Skin of body (tissue), 3 donors: ENCODE measurements at places on chromosomes 7 and 10.

- no peak for DNase-seq
These were observed at the start of gene ITGA8 for GRCh38 chr10:15719899-15720634. Gene ITGA8 (minus strand): TSS chr10:15719922. CDS start chr10:15719771, 151 bp downstream.

DNA sequence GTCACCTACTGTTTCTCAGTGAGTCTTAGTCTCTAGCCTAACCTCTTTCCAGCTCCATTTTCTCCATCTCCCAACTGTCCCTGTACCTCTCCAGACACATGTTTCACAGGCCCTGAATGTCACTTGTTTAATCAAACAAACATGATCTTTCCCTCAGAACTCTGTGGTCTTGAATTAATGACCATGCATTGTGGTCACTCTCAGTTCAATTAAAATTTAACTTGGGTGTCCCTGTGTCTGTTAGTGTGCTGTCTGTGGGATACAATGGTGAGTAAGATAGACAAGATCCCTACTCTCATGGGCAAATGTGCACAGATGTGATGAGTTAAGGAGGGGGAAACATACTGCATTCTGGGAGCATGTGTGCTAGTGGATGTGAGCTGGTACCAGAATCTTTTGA lies 65.0 kb downstream of the RBM33 start:
- DNase-seq = no peak

GRCh38 chr10:128040096-128040495 lies 86.1 kb downstream of the MKI67 start:
- no peak for DNase-seq

GRCh38 chr10:24505759-24506158 lies 217.9 kb downstream of the ARHGAP21 start:
- no peak for DNase-seq

- DNase-seq = no peak
These were observed 35.8 kb downstream of the FOXP2 start for GRCh38 chr7:114450431-114450830.

DNA sequence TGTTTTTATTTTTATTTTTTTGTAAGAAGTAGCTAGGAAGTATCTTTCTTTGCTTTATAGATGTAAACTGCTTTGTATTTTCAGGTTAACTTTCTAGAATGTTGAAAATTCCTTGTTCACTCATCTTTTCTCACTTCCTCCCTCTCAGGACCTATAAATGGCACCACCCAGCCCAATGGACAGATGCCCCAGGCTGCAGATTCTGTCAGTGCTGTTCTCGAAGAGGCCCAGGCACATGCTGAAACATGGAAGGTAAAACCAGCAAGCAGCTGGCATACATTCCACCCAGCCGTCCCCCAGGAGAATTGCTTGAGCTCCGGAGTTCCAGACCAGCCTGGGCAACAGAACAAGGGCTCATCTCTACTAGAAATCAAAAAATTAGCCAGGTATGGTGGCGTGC lies 47.1 kb upstream of the PDSS1 start:
- DNase-seq = no peak

GRCh38 chr10:7750222-7750621 lies 37.6 kb downstream of the KIN start:
- no peak for DNase-seq

GRCh38 chr10:76398043-76398710 lies 966.8 kb downstream of the LRMDA start:
- peak; percentile 23 for DNase-seq

DNA sequence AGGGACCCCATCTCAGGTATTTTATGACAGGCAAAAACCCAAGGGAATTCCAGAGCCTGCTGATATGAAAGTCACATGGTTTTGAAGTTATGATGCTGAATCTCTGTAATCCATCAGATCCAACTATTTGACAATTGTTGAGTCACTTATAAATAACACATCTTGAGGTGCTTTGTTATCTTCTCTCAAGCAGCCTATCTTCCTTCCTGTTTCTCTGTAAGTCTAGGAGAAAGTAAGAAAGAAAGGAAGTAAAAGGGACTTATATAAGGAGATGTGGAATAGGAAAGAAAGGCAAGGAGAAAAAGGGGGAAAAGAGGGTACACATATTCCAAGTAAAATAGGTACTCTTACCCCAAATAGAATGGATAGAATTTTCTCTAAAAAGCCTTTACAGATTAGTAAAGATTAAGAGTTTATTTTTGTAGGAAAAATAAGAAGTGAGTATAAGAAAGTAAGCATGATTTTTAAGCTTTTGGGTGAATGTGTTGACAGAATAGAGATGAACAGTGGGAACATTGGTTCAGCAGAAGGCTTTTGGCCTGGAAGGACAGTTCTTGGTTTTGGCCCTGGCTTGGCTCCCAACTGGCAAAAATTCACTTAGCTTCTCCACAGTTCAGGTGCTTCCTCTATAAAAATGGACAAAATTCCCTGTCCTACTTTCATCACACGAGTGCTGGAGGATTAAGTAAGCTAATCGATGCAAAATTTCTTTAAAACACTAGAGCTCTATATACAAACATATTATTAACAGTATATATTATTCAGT lies 39.6 kb upstream of the ANK3 start:
- DNase-seq = no peak

DNA sequence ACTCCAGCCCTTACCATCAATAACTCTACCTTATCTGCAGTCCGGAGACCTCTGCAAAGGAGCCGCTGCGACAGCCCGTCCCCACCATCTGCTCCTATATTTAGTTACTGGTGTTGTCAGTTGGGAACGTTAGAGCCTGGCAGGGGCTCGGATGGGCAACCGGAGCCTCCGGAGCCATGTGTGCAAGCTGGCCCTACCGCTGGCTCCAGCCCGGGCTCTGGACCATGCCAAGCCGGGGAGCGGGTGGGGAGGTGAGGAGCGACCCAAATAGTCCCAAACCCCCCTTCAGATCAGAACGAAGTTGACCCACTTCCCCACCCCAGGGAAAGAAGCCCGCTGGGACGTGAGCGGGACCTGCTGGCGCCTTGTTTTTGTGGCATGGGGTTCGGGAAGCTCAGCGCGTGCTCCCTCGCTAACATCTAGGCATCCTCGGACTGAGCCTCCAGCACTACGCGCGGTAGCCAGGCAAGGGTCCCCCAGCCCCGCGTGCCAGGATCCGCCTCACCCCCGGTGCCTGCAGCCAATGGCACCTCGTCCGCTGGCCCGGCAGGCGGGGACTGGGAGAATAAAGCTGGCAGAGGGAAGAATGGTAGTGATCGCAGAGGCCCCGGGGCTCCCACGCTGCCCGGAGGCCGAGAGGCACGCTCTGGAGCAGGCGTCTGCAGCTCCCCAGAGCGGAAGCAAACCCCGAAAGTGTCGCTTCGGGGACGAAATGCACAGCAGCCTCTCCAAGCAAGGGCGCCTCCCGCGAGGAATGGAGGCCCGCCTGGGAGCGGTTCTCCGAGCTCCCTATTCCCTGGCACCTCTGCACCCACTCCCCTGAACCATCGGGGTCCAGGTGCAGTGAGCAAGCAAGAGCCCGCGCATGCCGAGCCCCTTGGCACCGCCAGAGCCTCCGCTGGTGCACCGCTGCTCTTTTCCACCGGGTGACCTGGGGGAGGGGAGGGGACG lies 679 bp downstream of the LRRC20 start:
- DNase-seq = peak; percentile 10

- DNase-seq = peak; percentile 62
These were observed 6.9 kb downstream of the C10orf62 start for GRCh38 chr10:97596101-97597082.

GRCh38 chr7:32150039-32150438 lies 79.8 kb upstream of the PDE1C start:
- no peak for DNase-seq

DNA sequence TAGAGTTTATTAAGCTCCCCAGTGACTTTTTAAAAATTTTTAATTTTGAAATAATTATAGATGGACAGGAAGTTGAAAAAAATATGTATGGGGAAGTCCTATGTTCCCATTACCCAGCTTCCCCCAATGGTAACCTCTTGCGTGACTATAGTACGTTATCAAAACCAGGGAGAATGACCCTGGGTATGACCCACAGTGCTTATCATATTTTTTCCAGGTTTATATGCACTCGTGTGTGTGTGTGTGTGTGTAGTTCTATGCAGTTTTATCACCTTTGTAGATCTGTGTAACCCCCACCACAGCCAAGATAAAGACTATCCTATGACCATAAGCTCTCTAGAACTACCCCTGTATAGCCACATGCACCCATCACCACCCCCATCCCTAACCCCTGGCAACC lies 72.8 kb downstream of the TBXAS1 start:
- DNase-seq = no peak

DNA sequence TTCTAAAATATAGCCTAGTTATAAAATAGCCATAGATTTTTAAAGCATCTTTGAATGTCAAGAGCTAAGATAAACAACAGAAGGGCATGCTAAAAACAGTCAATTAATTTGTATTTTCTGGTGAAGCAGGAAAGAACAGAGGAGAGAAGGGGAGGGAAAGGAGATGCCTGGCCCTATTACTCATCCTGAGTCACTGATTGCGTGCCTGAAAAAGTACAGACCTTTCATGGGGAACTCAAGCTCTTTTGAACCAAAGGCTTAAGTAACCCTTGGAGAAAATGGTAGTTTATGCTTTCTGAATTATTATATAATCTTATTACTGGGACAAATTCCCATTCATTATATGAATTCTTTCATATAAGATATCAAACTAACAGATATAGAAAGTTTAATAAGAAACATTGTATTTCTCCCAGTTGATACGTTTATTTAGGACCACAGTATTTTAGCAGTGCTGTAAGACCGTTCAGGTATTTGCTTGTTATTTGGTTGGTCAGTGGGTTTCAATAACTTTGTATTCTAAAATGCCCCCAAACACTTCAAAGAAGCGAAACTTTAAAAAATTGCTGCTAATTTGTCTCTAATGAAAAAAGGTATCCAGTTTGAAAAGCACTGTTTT lies 151.3 kb downstream of the HGF start:
- DNase-seq = no peak

- DNase-seq = no peak
These were observed 1.7 kb downstream of the GPR158 start for GRCh38 chr10:25176421-25176968.

DNA sequence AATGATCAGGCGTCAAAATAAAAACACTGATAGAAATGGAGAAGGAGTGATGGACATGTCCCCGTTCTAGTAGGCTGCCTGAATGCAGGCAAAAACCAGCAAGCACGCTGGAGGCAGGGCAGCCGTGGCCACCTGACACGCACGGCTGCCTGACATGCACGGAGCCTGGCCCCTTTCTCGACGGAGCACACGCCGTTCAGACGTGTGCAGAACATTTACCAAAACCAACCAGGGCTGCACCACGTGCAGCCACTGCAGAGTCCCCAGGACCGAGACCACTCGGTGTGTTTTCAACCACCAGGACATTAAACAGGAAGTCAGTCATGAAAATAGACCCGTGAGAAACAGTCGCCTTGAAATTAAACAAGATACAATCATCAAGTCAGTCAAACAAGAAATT lies 61.9 kb upstream of the NKX6-2 start:
- no peak for DNase-seq

DNA sequence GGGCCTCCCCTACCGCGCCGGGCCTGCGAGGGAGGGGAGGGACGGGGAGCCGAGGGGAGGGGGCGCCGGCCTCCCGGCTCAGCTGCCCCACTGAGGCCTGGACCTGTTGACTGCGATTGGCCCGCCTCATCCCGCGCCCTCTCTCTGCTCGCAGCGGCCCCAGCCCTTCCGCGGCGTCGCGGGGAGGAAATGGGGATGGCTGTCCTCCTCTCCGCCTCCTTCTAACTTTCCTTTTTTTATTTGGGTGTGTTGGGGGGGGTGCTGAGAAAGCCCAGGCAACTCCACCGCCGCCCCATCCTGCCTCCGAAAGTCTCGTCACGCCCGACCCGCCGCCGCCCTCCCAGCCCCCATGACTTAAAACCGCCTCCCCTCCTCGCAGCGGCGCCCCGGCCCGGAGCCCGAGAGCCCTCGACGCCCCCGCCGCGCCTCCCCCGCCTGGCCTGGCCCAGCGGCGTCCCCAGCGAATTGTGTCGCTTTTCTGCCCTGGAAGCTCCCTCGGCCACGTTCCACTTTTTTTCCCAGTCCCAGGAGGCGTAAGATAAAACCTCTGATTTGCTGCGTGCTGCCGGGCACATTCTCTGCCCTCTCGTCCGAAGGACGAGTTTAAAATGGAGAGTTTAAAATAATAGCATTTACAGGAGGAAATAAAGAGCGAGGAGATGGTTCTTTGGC lies 842 bp upstream of the SKIDA1 start:
- DNase-seq = no peak

GRCh38 chr10:10233229-10233628 lies 784.4 kb upstream of the CELF2 start:
- DNase-seq = no peak
